Heart left ventricle (tissue), 16 donors: ENCODE measurements at places on chromosomes 4 and X. TPM values are rescaled to one million over a fixed set of nuclear protein-coding genes. Genes with fewer than 3 reads are reported as not detected.

MAGEC2 gene
- polyA plus RNA-seq = not detected

C4orf50 gene
- not detected for polyA plus RNA-seq

DNA sequence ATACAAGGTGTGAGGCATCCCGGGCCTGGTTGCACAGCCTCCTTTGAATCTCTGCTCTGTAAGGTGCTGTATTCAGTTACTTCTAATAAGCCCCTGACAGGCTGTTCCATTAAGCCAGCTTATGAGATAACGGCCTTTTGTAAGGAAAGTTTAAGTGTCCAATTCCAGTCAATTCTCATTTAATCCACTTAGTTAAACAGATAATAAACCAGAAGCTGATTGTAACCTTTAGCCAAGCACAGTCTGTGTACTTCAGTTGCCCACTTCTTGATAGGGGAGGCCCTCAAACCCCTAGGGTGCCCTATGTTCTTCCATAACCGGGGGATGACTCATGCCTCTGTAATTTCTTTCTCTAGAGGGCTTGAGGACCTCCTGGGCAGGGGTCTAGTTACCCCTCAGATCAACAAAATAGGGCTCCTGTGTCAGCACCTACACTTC, 63.4 kb downstream of the RASL11B start:
- no peak for DNase-seq

DNA sequence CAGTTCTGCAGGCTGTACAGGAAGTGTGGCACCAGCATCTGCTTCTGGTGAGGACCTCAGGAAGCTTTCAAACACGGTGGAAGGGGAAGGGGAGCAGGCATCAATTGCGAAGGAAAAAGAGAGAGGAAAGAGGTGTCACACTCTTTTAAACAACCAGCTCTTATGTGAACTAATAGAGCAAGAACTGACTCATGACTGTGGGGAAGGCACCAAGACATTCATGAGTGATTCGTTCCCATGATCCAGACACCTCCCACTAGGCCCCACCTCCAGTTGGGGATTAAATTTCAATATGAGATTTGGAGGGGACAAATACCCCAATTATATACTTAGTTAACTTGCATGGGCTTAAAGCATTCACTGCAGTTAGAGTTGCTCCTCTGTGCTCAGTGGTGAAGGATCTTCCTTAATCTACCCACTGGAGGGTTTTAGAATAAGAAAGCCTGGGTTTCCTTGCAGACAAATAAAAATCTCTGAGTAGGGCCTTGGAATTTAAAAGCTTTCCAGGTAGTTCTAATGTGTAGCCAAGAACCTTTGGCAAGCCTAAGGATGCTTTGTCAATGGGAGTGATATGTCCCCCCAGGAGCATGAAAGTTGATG, 60.0 kb downstream of the SYNPO2 start:
- DNase-seq = no peak

- no peak for DNase-seq
Measured at GRCh38 chr4:35836596-35836995, 407.7 kb downstream of the ARAP2 start.

DNA sequence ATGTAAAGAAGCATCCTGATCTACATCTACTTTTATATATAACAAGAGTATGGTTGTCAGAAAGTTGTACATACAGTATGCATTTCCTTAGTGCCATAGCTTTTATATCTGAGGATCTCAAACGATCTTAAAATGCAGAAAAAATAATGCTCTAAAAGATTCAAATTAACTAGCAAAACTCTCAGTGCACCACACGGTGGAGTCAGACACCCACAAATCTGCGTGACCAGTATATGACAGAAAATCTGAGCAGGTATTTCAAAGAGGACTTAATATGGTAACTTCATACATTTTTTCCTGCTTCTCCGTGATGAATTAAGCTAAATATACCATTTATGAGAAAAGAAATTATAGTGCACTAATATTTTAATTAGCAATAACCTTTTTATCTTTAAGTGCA, 803.0 kb downstream of the DMD start:
- DNase-seq = no peak

- no peak for DNase-seq
Measured at GRCh38 chr4:138192113-138192512, 50.0 kb downstream of the SLC7A11 start.

DNA sequence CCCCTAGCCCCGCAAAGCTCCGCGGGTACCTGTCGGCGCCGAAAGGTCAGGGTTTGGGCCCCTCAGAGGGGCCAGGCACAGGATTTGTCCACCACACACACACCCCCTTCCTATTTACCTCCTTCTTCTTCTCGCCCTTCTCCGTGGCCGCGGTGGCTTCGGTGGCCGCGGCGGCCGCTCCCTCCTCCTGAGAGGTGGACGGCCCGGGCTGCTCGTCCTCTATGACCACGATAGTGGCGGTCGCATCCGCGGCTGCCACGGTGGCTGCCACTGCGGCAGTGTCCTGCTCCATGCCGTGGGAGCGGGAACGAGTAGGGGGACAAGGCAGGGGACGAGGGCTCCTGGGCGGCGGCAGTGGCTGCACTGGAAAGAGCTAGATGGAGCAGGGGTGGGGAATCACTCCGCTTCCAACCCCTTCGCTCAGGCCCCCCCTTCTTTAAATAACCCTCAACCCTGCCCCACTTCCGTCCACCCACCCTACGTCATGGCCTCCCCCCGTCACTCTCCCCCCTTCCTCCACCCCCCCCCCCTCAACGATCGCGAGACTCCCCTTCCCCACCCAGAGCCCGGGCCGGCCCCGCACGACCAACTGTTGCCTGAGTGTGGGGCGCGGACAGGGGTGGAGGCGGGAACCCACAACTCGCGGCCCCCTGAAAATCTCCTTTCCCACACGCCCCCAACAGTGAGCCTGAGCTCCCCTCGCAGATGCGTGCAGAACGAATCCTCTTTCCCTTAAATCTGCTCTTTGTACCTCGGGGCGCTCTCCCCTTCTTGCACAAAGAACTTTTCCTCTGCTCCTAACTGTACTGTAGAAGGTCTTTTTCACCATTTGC, at the start of gene SMARCA1:
SMARCA1 (minus strand) TSS at position 412 of the 833 bp plus-strand sequence; CDS start at position 292, 120 bp downstream.
- peak; percentile 52 for DNase-seq

DNA sequence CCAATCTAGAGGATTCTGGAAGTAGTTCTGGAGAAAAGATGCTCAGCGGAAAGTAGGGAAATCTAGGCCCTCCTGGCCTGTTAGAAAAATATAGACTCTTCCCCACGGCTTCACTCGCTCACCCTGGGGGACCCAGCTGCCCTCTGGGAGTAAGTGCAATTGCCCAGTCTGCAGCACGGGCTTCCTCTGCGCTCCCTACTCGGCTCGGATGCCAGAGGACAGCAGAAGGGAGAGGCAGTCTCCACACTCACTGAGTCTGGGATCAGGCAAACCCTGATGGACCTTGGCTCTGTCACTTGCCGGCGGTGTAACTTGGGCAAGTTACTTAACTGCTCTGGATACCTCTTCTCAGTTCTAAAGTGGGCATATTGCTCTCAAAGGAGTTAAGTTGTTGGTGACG, 2.1 kb downstream of the SHISA3 start:
- DNase-seq = no peak

GRCh38 chrX:32749070-32749469, 462.3 kb downstream of the DMD start:
- DNase-seq = no peak

DNA sequence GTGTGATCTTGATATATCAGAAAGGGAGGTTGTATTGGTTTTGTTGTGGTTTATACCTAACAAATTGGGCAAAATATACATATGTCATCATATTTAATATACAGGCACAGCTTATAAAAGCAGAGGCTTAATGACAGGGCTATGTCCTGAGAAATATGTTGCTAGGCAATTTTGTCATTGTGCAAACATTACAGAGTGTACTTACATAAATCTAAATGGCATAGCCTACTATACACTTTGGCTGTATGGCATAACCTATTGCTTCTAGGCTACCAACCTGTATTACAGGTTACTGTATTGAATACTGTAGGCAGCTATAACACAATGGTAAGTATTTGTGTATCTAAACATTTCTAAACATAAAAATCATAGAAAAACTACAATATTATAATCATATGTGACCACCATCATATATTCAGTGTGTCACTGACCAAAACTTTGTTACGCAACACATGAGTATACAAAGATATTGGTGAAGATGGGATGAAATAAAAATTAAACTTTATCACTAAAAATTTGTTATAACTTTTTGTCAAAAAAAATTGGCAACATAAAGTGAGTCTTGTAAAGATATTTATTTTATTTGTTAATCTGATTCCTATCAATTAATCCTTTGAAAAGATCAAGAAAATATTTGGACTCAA, 414.0 kb upstream of the HS3ST1 start:
- DNase-seq = no peak

- DNase-seq = peak; percentile 82
Measured at GRCh38 chr4:139556071-139556723, at the start of gene SETD7. Gene SETD7, minus strand, starts transcription at chr4:139556219. Its CDS starts 82 bp downstream, at chr4:139556137.
